Activated CD8-positive, alpha-beta memory T cell treated with anti-CD3 and anti-CD28 coated beads for 24 hours (primary cell): ENCODE measurements at places on chromosomes 1 and 21.

DNA sequence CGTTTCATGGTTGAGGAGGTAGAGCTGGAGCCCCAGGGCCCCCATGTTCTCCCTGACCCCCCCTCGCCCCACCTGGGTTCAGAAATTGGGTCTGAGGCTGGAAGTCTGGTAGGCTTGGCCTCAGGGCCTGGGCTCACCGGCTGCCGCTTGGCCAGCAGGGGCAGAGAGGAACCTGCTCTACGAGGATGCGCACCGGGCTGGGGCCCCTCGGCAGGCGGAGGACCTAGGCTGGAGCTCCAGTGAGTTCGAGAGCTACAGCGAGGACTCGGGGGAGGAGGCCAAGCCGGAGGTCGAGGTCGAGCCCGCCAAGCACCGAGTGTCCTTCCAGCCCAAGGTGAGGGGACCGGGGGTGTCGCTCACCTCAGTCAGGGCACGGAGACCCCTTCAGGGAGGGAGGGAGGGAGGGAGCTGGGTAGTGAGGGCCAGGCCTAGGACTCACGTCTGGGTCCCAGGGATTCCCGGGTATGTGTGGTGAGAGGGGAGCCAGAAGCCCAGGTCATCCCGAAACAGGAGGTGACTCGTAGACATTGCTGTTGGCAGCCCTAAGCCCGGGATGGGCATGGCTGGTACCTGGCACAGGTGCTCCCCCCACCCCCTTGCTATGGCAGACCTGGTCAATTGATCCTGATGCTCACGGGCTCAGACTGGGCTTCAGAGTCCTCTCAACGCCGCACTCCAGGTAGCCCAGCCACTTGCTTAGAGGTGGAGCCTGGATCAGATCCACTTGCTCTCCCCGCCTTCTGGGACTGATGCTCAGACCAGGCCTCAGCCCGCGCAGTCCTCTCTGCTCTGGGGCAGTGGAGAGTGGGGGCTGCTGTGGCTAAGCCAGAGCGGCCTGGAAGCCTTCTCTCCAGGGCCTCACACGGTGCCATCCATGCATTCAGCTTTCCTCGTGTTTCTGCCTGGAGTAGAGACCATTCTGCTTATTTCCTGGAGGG lies 68.4 kb downstream of the ARHGEF10L start:
- DNase-seq = no peak

- DNase-seq = no peak
Observed at GRCh38 chr1:58204284-58204683, 342.2 kb downstream of the OMA1 start.

GRCh38 chr1:2018217-2019171 lies 651 bp upstream of the GABRD start:
- DNase-seq = no peak

GRCh38 chr21:25515484-25516405 lies 91.5 kb downstream of the MRPL39 start:
- DNase-seq = no peak
